ENCODE measurements at places on chromosomes 12 and 14.

DNA sequence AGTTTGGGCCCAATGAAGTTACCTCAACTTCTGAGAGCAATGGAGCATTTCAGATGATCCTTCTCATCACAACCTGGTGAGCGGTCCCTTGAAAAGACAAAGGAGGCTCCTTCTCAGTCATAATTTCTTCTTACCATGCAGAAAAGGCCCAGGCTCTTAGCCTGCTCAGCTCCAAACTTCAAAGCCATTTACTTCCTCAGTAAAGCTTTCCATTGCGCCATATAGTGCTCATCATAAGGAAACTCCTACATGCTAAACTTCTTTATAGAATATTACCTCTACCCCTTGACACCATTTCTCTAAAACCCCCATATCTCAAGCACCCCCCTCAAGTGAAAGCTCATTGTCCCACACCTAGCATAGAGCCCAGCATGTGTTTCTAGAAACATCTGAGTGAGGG is 127.1 kb downstream of the GTF2A1 start:
- DNase-seq = no peak

GRCh38 chr12:56987011-56987410 is 19.3 kb downstream of the ZBTB39 start:
- DNase-seq = no peak

- no peak for DNase-seq
Measured at GRCh38 chr12:90064852-90065801, 356.5 kb upstream of the ATP2B1 start.

DNA sequence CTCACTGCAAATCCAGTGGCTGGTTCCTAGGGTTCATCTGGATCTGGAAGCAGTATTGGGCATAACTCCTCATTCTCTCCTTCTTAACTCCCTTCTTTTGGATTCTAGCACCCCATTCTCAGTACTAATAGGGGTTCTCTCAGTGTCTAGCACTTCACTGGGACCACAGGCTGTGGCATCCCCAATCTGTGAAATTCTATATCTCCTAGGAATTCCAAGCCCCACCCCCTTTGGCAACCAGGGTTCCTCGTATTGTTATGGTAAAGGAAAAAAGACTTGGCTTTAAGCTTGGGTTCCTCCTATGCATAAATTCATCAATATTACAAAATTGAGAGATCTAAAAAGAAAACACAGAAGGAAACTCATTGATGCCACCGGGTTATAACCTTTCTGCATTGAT is 45.0 kb upstream of the FBXO21 start:
- no peak for DNase-seq

DNA sequence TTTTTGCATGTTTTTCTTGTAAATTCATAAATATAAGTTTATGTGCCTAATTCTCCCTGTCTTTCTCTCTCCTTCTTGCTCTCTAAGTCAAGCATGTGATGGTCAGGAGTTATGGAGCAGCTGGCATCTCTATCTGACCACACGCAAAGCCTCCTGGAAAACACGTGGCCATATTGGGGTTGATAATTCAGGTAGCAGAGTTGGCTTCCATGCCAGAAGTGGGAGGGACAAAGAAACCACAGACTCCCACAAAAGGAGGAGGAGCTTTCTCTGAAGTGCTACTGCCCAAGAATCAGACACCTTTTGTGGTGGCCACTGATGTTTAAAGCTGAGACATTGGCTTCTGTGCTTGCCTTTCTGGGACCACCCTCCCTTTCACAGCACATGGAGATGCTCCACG is 517.6 kb upstream of the TMEM132C start:
- no peak for DNase-seq

- DNase-seq = no peak
Measured at GRCh38 chr14:77224212-77224611, 42.6 kb downstream of the TMEM63C start.

GRCh38 chr14:65548878-65549277 is 136.3 kb downstream of the FUT8 start:
- no peak for DNase-seq

DNA sequence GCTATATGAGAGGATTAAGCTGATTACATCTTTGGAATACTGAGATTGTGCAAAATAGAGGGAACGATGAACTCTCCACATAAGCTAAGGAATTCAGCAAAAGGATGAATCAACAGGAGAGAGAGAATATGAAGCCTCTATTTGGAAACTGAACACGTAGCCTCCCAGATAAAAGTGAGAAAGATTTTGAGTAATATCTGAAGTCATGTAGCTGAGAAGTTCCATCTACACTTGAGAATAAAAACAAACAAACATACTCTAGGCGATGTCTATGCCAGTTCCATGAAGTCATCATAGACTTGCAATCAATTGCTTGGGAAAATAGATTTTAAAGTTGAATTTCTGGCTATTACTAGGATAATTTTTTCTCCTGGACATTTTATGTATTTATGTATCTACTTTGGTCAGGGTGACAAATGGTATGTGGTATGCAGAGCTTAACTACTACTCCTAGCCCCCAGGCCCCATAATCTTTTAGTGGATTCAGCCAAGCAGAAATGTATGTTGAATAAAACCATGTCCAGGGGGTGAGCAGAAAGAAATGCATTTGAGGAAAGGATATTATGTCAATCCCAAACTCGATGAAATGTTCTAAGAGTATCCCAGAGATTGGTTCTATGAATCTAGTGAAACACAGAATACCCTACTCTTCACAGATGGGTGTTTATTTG is 627.4 kb downstream of the DIO2 start:
- no peak for DNase-seq

- DNase-seq = no peak
Measured at GRCh38 chr12:105585107-105585506, 254.6 kb downstream of the C12orf75 start.

- no peak for DNase-seq
Measured at GRCh38 chr14:61308198-61308597, 13.2 kb upstream of the PRKCH start.

- DNase-seq = no peak
Measured at GRCh38 chr14:99908653-99909250, 115.5 kb downstream of the EML1 start.

- no peak for DNase-seq
Measured at GRCh38 chr14:76232800-76233199, 81.1 kb downstream of the GPATCH2L start.

DNA sequence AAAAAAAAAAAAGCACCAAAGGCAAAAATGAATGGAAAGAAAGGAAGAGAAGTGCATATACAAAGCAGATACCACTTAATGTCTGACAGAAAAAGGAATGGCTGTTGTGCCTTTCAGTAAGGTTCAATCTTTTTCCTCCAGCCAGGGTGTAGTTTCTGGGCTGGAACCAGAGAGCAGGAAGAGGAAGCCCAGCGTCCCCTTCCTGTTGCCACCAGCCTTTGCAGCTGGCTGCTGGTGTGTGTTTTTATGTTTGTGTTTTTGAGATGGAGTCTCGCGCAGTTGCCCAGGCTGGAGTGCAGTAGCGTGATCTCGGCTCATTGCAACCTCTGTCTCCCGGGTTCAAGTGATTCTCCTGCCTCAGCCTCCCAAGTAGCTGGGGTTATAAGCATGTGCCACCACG is 64.6 kb upstream of the LTA4H start:
- no peak for DNase-seq

GRCh38 chr12:3928538-3929184 is 55.5 kb upstream of the PARP11 start:
- no peak for DNase-seq

DNA sequence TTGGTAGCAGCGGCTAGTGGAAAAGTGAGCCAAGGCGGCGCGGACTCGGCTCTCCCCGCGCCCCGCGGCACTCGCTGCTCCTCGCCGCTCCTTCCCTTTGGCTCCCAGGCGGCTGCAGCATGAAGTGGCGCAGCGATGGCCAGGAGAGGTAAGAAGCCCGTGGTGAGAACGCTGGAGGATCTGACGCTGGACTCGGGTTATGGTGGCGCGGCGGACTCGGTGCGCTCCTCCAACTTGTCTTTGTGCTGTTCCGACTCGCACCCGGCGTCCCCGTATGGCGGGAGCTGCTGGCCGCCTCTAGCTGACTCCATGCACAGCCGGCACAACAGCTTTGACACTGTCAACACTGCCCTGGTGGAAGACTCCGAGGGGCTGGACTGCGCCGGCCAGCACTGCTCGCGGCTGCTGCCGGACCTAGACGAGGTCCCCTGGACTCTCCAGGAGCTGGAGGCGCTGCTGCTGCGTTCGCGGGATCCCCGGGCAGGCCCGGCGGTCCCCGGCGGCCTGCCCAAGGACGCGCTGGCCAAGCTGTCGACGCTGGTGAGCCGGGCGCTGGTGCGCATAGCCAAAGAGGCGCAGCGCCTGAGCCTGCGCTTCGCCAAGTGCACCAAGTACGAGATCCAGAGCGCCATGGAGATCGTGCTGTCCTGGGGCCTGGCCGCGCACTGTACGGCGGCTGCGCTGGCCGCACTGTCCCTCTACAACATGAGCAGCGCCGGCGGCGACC is 225.6 kb upstream of the CRY1 start:
- no peak for DNase-seq

DNA sequence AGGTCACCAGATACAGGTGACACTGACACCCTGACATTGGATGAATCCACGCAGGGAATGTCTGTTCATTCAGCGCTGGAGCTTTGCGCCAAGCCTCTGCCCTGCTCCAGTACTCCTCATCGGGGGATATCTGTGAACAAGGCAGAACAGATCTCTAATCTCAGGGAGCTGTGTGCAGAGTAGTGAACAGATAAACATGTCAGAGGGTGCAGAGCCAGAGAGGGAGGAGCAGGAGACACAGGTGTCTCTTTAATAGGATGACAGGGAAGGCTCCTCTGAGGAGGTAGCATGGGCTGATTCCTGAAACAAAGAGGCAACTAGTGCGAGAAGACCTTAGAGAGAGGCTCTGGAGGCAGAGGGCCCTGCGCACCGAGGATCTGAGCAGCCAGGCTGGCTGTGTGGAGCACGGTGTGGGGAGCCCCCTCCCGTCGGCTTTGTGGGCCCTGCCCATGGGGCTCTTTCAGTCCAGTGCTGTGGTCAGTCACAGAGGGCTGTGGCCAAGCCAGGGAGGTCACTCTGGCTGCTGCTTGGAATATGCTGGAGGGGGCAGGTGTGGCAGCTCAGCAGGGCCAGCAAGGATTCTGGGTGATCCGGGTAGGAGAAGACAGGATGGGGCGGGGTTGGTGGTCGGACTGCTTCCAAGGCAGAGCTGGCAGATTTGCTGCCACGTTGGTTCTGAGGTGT is 55.6 kb downstream of the TECPR2 start:
- no peak for DNase-seq

GRCh38 chr12:57895389-57896114 is 45.8 kb upstream of the ATP23 start:
- DNase-seq = no peak

DNA sequence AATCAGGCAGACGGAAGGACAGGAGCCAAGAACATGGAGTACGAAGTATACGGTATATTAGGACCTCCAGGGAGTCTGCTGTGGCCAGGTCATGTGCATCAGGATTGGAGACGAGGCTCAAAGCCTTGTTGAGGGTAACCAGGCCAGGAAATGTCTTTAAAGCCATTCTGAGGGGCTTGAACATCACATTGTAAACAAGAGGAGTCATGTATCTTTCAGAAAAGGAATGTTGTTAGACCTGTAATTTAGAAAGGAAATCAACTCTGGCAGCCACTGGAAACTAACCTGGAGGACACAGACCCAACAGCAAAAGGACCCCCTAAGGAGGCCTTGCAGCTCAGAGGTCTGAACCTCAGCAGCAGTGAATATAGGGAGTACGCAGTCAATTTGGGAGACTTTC is 7.5 kb downstream of the MAP3K9 start:
- DNase-seq = no peak

GRCh38 chr12:127284021-127284420 is 982.9 kb upstream of the TMEM132C start:
- DNase-seq = no peak

- no peak for DNase-seq
Measured at GRCh38 chr12:107788281-107788680, 13.8 kb downstream of the ASCL4 start.

DNA sequence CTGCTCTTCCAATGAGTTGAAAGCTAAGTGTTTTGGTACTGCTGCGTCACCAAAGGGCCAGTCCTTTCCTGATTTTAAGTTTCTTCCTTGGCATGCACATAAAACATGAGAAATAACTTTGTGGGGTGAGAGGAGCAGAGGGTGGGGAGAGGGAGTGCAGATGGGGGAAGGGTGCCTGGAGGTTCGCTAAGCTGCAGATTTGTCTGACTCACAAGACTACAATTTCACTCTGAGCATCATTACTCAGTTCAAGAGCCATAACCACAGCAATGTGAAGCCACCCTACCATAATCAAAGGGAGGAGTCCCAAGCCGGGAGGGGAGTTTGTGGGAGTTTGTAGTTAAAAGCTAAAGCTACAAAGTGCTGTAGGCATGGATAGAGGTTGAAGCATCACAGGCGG is 136.1 kb downstream of the ANO2 start:
- no peak for DNase-seq

DNA sequence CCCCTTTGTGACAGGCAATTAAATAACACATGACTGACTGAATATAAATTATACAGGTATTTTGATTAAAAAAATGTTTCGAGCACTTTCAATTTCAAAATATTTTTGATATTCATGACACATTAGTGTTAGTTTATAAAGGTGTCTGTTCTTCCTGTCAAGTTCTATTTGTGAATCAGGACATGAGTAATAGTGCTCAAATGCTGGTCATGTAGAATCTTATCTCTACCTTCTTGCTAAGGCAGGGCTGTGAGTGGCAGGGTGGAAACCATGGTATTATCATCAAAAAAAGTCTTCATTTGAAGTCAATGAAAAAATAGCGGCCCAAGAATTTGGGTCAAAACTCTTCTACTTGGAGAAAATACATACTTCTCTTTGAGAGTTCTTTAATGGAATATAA is 250.2 kb downstream of the DACT1 start:
- no peak for DNase-seq

DNA sequence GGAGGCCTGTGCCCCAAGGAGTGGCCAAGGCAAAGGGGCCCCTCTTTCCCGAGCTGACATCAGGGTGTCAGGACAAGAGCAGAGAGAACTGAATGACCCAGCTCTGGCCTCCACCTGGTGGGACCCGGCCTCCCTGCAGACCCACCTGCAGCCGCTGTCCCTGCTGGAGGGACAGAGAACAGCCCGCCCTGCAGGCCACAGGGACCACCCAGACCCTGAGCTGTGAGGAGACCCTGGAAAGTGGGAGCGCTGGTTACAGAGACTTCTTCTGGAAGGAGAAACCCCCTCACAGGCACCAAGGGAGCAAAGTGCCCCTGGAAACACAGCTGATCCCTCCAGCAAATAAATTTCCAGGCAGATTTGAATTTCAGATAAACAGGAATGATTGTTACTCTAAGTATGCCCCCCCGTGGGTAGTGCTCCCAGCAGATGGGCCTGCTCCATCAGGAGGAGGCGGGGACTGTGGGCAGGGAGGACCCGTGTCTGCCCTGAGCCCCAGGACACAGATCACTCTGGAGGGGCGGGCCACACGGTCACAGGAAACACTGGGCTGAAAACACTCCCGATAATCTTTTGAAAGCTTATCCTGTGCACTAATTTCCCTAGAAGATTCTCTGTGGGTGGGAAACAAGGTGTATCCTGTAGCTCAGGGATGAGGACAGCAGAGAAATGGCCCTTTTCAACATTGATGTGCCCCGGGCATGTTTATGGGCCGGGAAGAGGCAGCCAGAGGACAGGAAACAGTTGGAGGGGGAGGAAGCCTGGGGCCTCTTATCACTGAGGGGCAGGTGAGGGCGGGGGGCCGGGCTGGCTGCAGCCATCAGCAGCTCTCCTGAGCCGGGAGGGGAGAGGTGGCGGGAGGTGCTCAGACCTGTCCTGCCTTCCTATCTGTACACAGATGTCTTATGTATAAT is 276.0 kb downstream of the ADGRD1 start:
- DNase-seq = no peak

Data from T follicular helper cell (primary cell).